Lower lobe of right lung (tissue), 2 donors: ENCODE measurements at places on chromosomes 2 and 18. TPM values are rescaled to one million over a fixed set of nuclear protein-coding genes. Genes with fewer than 3 reads are reported as not detected.

Gene NYAP2
- total RNA-seq = 1.1 TPM

Gene GALNT5
- 33.9 TPM for total RNA-seq

Gene RAB17
- total RNA-seq = 60.1 TPM

GRCh38 chr2:190121971-190122370 lies 59.4 kb upstream of the MSTN start:
- H3K27me3 ChIP-seq = no peaks in the 10 kb centered on the region
- no peaks in the 10 kb centered on the region for H3K36me3 ChIP-seq
- no peaks in the 10 kb centered on the region for H3K4me1 ChIP-seq

DNA sequence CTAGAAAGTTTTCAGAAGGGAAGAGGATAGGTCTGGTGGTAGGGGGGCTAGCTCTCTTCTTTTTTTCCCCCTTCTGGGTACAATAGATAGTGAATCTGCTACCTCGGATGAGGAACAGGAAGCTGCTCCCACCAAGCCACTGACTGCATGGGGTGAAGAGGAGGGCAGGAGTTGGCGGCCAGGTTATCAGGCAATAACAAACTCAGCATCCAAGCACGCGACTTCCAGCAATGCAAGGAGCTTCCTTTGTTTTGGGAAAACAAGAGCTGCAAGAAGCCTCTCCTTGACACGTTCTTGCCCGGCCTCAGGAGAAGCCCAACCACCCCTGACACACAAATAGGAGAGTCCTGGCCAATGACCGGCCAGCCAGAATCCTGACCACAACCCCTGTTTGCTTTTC lies 32.2 kb downstream of the NHEJ1 start:
- no peak overlapping the region for H3K27ac ChIP-seq
- no peaks in the 10 kb centered on the region for H3K27me3 ChIP-seq
- DNase-seq = no peak
- H3K36me3 ChIP-seq = no peaks in the 10 kb centered on the region

DNA sequence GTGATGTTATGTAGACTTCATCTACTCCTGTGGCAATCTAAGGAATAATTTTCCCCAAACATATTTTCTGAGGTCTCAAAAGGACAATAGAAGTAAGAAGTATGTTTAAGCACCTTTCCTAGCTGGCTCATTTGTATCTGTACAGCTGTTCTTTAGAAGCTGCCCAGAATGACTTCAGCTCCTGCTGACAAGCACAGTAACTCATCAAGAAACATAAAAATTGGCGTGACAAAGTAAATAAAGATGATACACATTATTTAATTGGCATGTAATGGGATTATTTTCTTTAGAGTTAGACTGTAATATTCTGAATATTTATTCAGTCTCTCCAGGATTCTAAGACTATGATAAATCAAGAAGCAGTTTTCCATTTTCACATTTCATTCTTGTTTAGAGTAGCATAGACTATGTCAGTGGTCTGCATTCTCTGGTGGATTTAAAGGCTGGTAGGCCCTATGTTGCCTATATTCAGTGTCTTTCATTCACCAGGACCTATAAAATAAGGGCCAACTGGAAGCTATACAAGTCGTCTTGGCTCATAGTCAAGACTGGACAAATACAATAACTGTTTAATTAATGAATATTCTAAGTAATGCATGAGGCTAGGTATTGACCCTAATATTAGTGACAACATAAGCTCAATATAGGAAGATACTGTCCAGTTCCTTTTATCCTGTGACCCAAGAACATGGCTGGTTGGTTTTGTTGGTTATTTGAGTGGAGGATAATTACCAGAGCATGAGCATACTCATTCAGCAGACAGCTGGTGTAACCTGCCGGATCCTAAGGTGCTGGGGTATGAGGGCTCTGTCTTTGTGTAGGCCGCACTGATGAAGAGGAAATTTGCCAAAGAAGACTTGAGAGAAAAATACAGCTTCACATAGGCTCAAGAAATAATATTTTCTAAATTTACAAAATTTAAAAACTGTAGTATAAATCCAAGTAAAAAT lies 107.0 kb downstream of the PDE1A start:
- no peaks in the 10 kb centered on the region for H3K36me3 ChIP-seq
- no peak for DNase-seq
- no peaks in the 10 kb centered on the region for H3K4me1 ChIP-seq
- H3K27ac ChIP-seq = no peak overlapping the region

DNA sequence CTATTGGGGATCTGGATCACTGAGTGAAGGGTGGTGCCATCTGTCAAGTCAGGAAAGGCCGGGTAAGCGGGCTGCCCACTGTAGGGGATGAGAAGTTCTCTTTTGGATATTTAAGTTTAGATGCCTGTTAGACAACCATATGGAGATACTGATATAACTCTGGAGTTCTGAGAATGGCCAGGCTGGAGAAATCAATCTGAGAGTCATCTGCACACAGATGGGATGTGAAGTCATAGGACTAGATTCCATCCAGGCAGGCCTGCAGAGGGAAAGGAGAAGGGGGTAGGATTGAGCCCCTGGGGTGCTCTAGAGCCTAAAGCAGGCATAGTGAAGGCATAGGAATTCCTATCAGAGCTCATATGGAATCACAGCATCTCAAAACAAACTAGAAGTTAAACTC lies 30.1 kb downstream of the SPRED2 start:
- H3K4me1 ChIP-seq = peaks cover 35% of the 10 kb centered on the region
- H3K27ac ChIP-seq = no peak overlapping the region
- no peak overlapping the region for H3K4me3 ChIP-seq

DNA sequence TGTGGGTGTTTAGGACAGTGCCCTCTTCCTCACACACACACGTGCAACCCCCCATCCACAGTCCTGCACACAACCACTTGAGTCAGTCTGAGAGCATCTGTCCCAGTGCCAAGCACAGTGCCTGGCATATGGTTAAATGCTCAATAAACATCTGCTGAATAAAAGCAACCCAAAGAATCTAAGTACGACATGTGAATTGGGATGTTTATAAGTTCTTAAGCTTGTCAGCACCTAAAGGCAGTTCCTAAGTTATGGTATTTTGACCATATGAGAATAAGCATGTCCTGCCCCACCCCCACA lies 37.8 kb downstream of the CAPN13 start:
- H3K4me1 ChIP-seq = no peaks in the 10 kb centered on the region
- no peak overlapping the region for H3K4me3 ChIP-seq
- no peak overlapping the region for H3K27ac ChIP-seq
- DNase-seq = no peak
- H3K27me3 ChIP-seq = no peaks in the 10 kb centered on the region

DNA sequence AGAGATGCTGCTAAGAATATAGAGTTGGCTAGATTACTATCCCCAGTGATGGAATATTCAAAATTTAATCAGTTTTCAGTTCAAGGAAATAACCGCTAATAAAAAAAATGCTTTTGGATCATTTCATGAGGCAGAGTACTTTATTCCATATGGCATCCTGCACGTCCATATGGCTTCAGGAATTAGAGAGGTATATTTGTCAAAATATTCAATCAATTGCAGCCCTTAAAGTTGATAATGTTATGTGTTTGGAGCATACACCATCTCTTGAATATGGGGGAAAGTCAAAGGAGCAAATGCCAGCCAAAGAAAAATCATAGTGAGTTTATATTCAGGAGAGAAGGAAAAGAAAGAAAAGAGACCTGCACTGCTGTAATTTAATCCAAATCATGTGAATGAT lies 266.4 kb downstream of the TMEM182 start:
- H3K27ac ChIP-seq = no peak overlapping the region
- H3K36me3 ChIP-seq = no peaks in the 10 kb centered on the region
- H3K27me3 ChIP-seq = no peaks in the 10 kb centered on the region
- no peaks in the 10 kb centered on the region for H3K4me1 ChIP-seq
- no peak overlapping the region for H3K4me3 ChIP-seq
